ENCODE measurements at places on chromosomes 7 and 10. TPM values are rescaled to one million over a fixed set of nuclear protein-coding genes. Genes with fewer than 3 reads are reported as not detected.

Gene CYP2C19
- polyA plus RNA-seq, result not detected

Gene ZNF716
- not detected for polyA plus RNA-seq

- no peak for DNase-seq
- H3K27ac ChIP-seq, result no peak overlapping the region
- no peaks in the 10 kb centered on the region for H3K36me3 ChIP-seq
- no peak overlapping the region for H3K4me3 ChIP-seq
- no peaks in the 10 kb centered on the region for H3K4me1 ChIP-seq
These were observed 219.3 kb upstream of the TAC1 start for GRCh38 chr7:97512441-97513207.

DNA sequence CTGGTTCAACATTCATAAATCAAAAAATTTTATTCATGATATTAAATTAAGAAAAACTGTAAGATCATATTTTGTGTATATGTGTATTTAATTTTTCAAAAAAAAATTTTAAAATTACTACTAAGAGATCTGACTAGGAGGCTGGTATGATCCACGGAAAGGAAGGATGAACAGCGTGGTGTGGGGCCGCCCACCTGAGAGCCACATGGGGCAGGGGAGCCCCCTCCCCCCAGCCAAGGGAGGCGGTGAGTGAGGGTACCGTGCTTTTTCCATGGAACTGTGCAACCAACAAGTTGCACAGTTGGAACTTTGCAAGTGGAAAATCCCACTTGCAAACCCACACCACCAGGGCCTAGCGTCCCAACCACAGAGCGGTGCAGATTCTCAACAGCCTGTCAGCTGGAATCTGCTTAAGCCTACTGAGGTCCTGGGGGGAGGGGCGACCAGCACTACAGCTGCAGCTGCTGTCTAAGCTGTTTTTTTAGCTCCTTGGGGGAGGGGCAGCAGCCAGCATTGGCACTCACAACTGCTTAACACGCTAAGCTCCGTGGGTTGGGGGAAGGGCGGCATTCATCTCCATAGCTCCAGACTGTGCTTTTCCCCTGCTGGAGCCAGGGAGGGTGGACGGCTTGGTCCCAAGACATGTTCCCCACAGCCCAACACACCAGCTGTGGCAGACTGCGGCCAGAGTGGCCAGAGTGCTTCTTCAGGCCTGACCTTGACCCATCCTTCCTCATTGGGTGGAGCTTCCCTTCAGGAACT lies 94.2 kb upstream of the IGFBP3 start:
- no peak for DNase-seq
- peaks cover 6% of the 10 kb centered on the region for H3K4me1 ChIP-seq
- H3K4me3 ChIP-seq, result no peak overlapping the region
- no peak overlapping the region for H3K27ac ChIP-seq
- no peaks in the 10 kb centered on the region for H3K27me3 ChIP-seq
- H3K36me3 ChIP-seq, result no peaks in the 10 kb centered on the region

DNA sequence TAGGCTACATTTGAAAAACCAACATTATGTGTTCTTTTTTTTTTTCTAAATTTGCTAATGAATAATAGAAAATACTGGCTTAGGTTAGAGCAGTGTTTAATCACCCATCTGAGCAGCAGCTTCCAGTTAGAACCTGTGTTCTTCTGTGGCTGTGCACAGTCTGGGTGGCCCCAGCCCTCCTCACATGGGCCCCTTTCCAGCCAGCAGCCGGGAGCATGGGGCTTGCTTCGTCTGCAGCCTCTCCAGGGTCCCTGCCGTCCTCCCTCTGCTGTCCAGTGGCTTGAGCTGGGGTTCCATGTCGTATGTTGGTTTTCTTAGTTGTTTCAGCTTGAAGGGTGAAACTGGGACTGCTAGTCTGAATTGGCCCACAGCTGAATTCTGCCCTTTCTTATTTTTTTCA lies 37.3 kb downstream of the BNIP3 start:
- no peak overlapping the region for H3K27ac ChIP-seq
- DNase-seq, result no peak
- peaks cover 69% of the 10 kb centered on the region for H3K36me3 ChIP-seq
- no peak overlapping the region for H3K4me3 ChIP-seq
